Stimulated activated CD8-positive, alpha-beta memory T cell treated with anti-CD3 and anti-CD28 coated beads, Interleukin-2, amount 100 ng/mL, for 1 hour (primary cell): ENCODE measurements at places on chromosomes 6 and 20.

GRCh38 chr6:159062564-159062945 lies 17.8 kb upstream of the TAGAP start:
- no peak for DNase-seq

GRCh38 chr6:62280099-62280498 lies 5.9 kb downstream of the KHDRBS2 start:
- no peak for DNase-seq

DNA sequence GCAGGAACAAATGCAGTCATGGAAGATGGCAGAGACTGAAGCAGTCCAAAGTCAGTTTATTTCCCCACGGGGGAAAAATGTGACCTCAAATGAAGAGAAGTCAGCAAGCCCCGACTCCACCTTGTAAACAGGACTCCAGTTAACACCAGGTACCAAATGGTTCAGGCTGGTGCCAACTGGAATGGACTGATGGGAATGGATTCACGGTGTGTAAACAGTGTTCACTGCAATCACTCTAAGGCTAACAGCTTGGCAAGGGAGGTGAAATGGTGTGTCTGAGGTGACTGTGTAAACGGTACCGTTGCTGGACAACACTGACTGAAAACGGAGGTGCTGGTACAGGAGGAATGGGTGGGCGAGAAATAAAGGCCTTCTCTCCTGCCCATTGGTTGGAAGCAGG lies 12.0 kb downstream of the PLAGL2 start:
- DNase-seq: no peak

DNA sequence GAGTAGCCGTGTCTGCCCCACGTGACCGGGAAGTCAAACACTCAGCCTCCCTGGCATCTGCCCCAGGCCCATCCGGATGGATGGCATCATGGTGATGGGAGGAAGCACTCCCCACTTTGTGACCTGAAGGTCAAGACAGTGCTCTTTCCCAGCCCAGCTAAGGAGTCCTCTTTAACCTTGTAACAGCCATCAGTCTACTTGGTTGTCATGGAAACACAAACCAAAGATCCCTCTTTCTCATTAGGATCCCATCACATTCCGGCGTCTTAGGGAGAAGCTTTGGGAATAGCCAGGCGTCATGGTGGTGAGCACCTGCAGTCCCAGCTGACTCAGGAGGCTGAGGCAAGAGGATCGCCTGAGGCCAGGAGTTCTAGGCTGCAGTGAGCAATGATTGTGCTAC lies 90.9 kb upstream of the FOXC1 start:
- no peak for DNase-seq

DNA sequence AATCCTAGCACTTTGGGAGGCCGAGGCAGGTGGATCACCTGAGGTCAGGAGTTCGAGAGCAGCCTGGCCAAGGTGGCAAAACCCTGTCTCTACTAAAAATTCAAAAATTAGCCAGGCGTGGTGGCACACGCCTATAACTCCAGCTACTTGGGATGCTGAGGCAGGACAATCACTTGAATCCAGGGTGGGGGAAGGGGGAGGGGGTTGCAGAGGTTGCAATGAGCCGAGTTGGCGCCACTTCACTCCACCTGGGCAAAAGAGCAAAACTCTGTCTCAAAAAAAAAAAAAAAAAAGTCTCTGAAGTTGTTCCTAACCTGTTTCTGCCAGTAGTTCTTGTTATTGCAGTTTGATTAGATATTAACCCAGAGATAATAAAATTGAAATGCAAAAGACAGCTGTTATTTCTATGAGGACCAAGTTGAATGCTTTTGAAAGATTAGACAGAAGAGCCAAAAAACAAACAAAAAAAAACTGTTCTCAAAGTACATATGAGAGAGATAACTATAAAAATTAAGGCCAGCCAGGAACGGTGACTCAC lies 22.6 kb downstream of the PIGU start:
- no peak for DNase-seq

GRCh38 chr20:15653396-15654207 lies 919.6 kb downstream of the KIF16B start:
- no peak for DNase-seq

GRCh38 chr6:144294016-144294415 lies 8.9 kb downstream of the UTRN start:
- no peak for DNase-seq

- no peak for DNase-seq
Measured at GRCh38 chr6:108862479-108863191, 14.4 kb downstream of the ARMC2 start.

GRCh38 chr20:51400051-51400926 lies 142.2 kb downstream of the NFATC2 start:
- peak; percentile 36 for DNase-seq

DNA sequence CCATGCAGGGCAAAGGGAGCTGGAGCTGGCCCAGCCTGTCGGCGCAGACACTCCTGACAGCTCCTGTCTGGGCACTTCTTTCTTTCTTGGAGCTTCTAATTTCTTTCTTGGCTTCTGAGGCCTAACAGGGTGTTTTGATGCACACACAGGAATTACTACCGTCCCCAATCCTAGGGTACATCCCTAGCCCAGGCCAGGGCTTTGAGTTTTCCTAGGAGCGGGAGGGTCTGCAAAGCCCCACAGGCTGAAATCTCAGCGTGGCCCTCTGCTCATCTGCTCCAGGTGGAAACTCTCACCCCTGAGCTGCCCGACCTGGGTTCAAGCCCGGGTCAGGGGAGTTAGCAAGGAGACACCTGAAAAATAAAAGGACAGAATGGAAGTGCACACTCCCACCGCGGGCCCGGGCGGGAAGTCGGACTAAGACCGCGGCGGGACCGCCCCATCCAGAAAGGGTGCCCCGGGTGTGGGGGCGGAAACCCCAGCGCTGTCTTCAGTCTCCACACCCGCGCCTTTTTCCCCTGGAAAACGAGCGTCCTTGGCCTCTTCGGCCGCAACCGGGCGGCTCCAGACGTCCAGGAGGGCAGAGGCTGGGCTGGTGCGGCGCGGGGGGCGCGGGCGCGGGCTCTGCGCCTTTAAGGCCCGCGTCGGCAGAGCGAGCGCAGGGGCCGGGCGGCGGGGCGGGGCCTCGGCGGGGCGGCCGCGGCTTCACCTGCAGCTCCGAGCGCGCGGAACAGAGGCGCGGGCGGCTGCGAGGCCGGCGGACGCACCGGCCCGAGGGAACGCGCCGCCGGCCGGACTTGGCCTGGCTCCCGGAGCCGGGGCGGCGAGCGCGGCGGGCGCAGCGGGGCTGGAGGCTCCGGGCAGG lies at the start of gene CDH4:
TSS of gene CDH4 (plus strand) at position 733 of the 865 bp plus-strand sequence.
- no peak for DNase-seq

GRCh38 chr6:52325695-52326471 lies 36.1 kb upstream of the PAQR8 start:
- DNase-seq: no peak

GRCh38 chr20:22339091-22339881 lies 245.1 kb downstream of the FOXA2 start:
- DNase-seq: no peak

DNA sequence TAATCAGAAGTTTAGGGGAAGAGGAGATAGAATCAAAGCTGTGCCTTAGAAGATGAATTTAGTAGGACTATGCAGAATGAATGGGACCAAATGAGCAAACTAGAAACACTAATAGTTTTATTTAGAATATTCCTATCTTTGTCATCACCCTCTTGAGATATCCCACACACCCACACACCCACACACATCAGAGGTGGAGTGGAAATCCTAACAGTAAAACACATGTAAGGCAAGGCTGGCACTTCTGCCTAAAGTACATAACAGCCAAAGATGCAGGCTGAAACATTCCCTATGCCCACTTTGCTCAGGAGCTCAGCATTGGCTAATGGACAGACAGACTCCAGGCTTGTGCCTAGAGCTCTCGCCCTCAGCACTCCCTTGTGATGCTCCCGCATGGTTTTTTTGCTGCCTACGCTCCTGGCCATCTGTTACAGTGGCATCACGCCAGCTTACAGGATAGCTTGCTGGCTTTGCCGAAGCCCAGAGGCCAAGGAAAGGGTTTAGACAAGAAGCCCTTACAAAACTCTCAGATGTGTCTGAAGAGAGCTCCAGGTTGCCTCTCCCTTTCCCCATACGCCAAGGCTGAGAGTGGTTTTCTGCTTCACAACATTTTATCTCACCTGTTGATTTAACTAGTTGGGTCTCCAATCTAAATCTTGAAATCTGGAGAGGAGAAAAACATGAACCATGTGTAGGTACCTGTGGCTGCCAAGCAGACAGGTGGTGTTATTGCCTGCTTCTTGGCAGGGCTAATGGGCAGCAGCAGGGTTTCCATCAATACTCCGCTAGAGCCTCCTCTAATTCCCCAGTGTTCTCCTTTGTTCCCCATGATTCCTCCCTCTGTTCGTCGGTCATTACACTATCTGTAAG lies 282.6 kb upstream of the ID4 start:
- DNase-seq: no peak

GRCh38 chr20:38164069-38164468 lies 1.0 kb downstream of the TGM2 start:
- DNase-seq: no peak

DNA sequence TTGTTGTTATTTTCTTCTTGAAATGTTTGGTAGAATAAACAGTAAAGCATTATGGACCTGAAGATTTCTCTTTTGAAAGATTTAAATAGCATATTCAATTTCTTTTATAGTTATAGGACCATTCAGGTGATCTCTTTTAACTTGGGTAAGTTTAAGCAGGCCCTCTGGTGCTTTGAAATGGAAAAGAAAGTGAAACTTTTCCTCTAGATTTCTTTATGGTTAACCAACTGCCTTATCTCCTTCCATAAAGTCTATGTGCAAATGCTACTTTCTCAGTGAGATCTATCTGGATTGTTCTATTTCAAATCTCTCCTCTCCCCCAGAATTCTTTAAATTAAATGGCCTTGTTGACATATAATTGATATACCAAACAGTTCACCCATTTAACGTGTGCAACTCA lies 54.0 kb downstream of the PHACTR2 start:
- DNase-seq: no peak

GRCh38 chr6:32664827-32665362 lies 1.6 kb downstream of the HLA-DQB1 start:
- DNase-seq: no peak

DNA sequence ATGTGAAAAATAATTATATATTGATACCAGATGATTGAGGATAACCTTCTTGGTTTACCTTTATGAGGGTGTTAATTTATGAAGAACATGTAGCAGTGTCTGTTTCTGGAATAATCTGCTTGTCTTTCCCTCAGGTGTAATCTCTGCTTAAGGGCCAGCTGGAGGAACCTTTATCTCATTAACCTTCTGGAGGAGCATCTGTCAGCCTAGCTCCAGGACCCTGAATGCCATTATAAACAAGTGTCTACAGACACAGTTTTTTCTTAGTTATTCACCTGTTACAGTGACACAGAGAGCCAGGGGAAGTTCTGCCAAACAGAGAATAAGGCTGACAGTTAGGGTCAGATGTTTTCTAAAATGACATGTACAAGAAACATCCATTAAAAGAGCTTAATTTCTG lies at the start of gene IMPG1:
TSS of gene IMPG1 (minus strand) at position 101 of the 400 bp plus-strand sequence. CDS start 174 bp downstream, outside the sequence.
- no peak for DNase-seq

DNA sequence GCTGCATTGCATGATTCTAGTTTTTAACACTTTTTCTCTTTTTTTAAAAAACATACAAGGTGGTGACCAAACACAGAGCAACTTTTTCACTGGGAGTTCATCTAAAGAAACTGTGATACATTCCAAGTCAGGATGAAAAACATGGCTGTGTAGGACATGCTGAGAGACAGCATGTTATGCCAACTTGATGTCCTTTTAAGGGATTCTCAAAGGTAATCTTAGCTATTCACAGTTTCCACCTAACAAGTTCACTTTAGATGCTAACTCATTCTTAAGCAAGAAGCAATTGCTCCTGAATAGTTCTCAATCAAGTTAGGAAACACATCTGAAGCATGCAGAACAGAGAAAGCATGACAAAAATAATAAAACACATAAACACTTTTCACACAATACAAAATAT lies 3.3 kb downstream of the ASCC3 start:
- no peak for DNase-seq

GRCh38 chr20:56868746-56869145 lies 239.6 kb downstream of the TFAP2C start:
- DNase-seq: no peak

GRCh38 chr20:24747010-24747712 lies 201.9 kb upstream of the CST7 start:
- no peak for DNase-seq

DNA sequence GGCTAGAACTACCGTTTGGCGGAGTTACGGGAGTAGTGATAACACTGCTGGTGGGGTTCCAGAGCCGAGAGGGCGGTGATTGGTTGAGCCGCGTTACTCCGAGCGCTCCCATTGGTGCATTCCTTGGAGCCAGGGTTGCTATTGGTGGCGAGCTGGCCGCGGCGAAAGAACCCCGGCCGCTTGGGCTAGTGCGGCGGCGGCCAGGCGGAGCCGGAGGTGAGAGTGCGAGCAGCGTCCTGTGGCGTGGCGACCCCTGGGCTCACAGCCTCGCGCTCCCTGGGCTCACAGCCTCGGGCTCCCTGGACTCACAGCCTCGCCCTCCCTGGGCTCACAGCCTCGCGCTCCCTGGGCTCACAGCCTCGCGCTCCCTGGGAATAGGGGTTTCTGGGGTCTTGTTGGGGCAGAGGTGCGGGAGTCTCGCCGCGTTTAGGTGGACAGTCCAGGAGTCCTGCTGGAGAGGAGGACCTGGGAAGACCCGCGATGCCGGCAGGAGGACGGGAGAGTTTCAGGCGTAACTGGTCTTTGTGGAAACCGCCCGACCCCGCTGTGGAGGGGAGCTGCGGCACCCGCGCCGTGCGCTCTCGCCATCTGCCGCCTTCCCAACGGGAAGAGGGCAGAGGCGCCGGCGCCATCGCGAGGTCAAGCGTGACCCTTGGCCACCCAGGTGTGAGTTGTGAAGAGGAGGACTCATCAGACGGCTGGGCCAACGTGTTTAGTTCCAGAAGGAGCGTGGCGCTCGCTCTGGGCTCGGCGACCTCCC lies 12.2 kb downstream of the PRDM13 start:
- DNase-seq: no peak

DNA sequence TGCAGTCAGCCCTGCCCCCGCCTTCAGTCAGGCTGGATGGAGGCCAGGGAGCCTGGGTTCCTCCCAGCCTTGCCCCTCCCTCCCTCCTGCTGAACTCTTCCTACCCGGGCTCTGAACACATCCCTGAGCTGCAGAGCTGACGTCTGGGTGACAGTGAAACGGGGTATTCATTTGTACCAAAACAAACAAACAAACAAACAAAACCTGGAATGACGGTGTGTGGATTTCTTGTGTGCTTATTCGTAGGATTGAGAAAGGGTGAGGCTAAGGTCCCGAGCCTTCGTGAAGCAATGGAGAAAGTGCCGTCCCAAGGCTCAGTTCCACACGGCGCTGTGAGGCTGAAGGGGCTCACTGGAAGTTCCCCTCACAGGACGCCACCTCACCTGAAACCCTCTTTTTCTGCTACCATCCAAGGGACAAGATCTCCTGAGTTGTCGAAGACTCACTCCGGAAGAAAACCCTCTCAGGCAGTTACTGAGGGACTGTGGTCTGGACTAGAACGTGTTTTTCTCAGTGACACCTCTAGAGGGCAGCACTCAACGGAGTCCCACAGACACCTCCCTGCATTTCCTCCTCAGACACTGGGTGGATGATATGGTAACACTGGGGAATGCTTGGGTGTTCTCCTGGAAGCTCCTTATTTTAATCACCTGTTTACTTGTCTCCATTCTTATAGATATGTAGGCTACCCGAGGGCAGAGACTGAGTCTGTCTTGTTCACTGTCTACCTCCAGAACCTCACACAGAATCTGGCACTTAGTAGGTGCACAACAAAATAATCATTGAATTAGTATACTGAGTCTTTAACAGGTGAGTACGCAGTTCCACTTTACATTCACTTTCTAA lies 27.3 kb downstream of the GSTA3 start:
- peak; percentile 34 for DNase-seq

- no peak for DNase-seq
Measured at GRCh38 chr6:137000825-137001224, 43.9 kb downstream of the IL20RA start.
